A549 (cell line): ENCODE measurements at places on chromosomes 16 and 17. TPM values are rescaled to one million over a fixed set of nuclear protein-coding genes. Genes with fewer than 3 reads are reported as not detected.
A peak's percentile ranks its signal among the peaks of the same experiment; 100 is the strongest.

Gene FAM117A
- 1.00 to 1.8 TPM (median 1.5 TPM) in 3 replicates for polyA plus RNA-seq

DNA sequence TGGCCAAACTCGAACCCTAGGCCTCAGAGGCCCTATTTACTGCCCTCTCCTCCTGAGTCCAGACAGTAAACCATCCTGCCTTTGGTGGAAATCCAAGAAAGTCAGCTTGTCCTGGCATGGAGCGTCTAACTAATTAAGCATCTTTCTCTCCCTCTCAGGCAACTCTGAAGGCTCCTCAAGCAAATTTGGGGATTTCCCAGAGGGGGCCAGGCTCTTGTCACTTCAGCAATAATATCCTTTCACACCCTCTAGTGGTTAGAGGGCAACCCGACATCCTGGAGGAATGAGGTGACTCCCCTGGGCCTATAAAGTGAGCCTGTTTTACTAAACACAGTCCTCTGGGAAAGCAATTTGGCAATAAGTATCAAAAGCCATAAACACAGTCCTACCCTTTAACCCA is 60.4 kb downstream of the NOG start:
- peak; percentile 54 for DNase-seq

GRCh38 chr16:35523991-35524390 is 2064.6 kb downstream of the TP53TG3F start:
- no peak for DNase-seq

Gene RNF112
- 0.66 to 2.7 TPM (median 1.4 TPM) in 3 replicates for polyA plus RNA-seq

GRCh38 chr17:7523033-7523432 is 25.8 kb upstream of the TNFSF12 start:
- DNase-seq: peak; percentile 63

GRCh38 chr16:55913716-55914115 is 38.5 kb upstream of the CES5A start:
- DNase-seq: no peak

- no peak for DNase-seq
Observed at GRCh38 chr16:64236316-64236715, 885.5 kb downstream of the CDH11 start.

Gene MMP25
- 0.25 to 0.31 TPM (median 0.25 TPM) in 3 replicates for polyA plus RNA-seq

DNA sequence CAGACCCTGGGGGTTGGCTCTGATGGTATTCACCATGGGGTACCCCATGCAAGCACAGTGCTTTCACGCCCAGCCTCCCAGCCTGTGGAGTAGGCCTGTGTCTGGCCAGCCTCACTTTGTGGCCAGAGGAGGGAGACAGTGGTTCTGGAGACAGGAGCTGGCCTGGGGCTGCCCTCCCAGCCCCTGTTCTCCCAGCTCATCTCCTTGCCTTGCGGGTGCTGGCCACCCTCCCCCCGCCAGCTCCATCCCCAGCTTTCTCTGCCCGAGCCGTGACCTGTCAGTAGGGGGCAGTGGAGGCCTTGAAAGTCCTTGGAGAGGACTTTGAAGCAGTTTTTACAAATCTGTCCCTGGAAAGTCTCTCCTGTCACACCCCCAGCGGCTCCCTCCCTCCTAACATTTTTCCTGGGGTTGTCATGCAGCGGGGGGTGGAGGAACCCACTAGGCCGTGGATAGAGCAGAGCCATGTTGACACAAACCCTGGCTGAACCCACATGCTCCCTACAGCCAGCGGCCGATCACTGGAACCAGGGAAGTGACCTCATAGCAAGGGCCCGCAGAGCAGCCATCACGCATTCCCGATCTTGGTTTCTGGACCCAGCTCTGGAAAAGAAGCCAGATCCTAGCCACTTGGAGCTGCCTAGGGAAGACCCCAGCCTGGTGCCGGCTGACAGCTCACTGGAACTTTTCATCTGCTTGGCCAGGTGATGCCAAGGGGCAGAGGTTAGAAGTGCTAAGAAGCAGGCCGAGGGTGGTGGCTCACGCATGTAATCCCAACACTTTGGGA is 289.4 kb downstream of the SEC14L1 start:
- DNase-seq: peak; percentile 84

DNA sequence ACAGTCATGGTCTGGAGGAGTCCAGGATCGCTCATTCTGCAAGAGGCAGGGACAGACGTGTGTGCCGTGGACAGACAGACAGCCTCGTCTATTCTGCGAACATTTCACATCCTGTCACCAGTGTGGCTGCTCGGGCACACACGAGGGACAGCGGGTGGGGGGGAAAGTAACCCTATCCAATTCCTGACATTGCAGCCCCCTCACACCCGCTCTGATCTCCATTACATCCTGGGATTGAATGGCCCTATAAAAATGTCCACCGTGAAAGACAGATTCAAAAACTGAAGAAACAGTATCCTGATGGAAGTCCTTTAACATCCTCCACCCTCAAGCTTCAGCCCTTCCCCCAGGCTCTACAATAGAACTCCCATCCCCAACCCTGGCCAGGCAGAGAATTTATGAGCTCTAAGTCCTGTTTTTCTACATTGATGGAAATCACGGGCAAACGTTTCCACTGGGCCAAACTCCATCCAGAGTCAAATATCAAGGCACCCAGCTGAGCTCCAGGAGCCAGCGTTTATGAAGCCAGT is 39.4 kb downstream of the HS3ST3A1 start:
- no peak for DNase-seq

Gene MRTFB
- 13.3 to 13.9 TPM (median 13.7 TPM) in 3 replicates for polyA plus RNA-seq

Gene ARHGDIG
- 1.3 to 1.9 TPM (median 1.4 TPM) in 3 replicates for polyA plus RNA-seq

- no peak for DNase-seq
Observed at GRCh38 chr16:86090461-86091170, 191.7 kb downstream of the IRF8 start.

GRCh38 chr17:77331301-77331864 is 190.6 kb downstream of the SEC14L1 start:
- DNase-seq: peak; percentile 97

DNA sequence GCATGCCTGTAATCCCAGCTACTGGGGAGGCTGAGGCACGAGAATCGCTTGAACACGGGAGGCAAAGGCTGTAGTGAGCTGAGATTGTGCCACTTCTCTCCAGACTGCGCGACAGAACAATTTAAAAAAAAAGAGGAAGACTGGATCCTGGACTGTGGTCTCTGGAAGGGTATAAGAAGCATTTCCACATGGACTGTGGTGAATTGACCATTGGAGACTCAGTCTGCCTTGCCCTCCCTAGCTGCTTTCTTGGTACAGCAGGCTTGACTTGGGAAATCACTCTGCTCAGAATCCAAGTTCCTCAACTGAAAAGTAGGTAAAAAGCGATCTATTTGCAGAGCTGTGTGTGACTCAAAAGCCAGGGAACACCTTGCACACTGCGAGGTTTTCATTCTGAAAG is 1.0 kb upstream of the MGRN1 start:
- DNase-seq: no peak

- no peak for DNase-seq
Observed at GRCh38 chr17:78658281-78658785, 81.1 kb upstream of the DNAH17 start.

GRCh38 chr17:75403131-75403530 is 2.3 kb downstream of the GRB2 start:
- DNase-seq: no peak

- no peak for DNase-seq
Observed at GRCh38 chr17:39667262-39667944, 850 bp upstream of the PNMT start.

- peak; percentile 43 for DNase-seq
Observed at GRCh38 chr16:75304521-75305363, 53.3 kb upstream of the BCAR1 start.

Gene TRIM37
- 26.2 to 29.4 TPM (median 28.6 TPM) in 3 replicates for polyA plus RNA-seq

Gene KRTAP9-8
- not detected in 3 replicates for polyA plus RNA-seq

DNA sequence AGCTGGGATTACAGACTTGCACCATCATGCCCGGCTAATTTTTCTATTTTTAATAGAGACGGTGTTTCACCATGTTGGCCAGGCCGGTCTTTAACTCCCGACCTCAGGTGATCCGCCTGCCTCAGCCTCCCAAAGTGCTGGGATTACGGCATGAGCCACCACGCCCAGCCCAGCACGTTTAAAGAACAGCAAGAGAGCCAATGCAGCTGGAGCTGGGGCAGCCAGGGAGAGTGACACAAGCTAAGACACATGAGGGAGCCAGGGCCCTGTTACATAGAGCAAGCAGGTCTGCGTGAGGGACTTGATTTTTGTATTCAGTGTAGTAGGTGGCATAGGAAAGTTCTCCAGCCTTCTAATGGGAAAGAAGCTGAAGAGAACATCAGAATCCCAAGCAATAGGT is 21.7 kb upstream of the GOSR2 start:
- no peak for DNase-seq

DNA sequence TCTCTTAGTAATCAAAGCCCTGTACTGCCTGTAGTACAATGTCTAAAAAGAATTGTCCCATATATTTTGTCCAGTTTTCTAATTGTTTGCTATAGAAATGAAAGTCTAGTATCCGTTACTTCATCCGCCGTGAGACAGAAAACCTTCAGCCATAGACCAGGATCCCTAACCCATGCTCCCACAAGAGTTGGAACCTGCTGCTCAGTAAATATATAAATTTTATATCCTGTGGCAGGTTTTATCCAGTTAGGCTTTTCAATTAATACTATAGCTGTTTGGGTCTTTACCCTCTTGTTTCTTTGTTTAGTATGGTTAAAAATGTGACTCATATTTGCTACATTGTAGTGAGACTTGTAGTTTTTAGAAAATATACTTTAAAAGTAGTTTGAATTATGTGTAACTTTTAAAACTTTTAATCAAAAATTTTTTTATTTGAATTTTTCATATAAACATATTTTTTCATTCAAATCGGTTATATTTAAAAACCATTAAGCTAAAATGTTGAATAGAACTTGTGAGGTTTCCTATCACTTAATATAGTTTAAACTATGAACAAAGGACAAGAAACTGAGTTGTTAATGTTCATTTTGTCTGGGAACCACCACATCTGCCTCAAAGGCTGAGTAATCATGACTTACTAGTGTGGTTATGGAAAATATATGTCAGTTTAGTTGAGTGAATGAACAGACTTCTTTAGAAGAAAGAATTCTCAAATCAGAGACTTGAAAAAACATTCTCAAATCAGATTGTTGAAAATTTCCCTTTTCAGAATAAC is 54.8 kb downstream of the VMP1 start:
- DNase-seq: peak; percentile 59

Gene OTOP3
- not detected in 3 replicates for polyA plus RNA-seq

Gene SLFN11
- 6.9 to 8.2 TPM (median 7.4 TPM) in 3 replicates for polyA plus RNA-seq

Gene GGA2
- 29.9 to 33.1 TPM (median 32.7 TPM) in 3 replicates for polyA plus RNA-seq

GRCh38 chr16:78816499-78817195 is 717.2 kb downstream of the WWOX start:
- no peak for DNase-seq

GRCh38 chr17:53588317-53588716 is 234.4 kb upstream of the KIF2B start:
- no peak for DNase-seq

- DNase-seq: no peak
Observed at GRCh38 chr16:87047221-87048037, 269.8 kb downstream of the C16orf95 start.

Gene SHISA9
- polyA plus RNA-seq: not detected in 3 replicates

Gene LYRM1
- polyA plus RNA-seq: 38.6 to 48.8 TPM (median 40.6 TPM) in 3 replicates

Gene HIRIP3
- 16.7 to 19.5 TPM (median 17.0 TPM) in 3 replicates for polyA plus RNA-seq

DNA sequence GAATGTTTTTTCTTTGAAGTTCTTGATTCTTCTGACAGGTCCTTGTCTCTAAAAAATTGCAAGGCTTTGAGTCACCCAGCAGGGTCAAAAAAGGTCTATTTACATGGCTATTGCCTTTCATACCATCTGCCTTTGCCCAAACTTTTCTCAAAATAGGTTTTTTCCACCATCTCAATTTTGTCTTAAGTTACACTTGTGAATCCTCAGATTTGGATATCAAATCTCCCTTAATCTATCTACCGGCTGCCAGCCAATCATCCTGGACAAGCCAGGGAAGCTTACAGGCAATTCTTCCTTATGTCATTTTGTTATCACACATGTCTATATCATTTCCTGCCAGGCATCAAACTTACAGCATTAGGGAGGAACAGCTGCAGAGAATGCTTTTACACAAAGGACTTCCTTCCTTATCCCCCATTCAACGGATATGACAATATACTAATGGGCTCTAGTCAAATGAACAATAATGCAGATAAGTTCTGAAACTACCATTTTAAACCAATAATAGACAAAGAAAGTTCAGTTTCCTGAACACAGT is 104.1 kb upstream of the CORO6 start:
- no peak for DNase-seq

- no peak for DNase-seq
Observed at GRCh38 chr17:79754370-79754769, 23.6 kb upstream of the CBX2 start.

GRCh38 chr17:9185142-9185541 is 163.8 kb downstream of the NTN1 start:
- DNase-seq: no peak
